ENCODE measurements at places on chromosomes 1 and 21.

DNA sequence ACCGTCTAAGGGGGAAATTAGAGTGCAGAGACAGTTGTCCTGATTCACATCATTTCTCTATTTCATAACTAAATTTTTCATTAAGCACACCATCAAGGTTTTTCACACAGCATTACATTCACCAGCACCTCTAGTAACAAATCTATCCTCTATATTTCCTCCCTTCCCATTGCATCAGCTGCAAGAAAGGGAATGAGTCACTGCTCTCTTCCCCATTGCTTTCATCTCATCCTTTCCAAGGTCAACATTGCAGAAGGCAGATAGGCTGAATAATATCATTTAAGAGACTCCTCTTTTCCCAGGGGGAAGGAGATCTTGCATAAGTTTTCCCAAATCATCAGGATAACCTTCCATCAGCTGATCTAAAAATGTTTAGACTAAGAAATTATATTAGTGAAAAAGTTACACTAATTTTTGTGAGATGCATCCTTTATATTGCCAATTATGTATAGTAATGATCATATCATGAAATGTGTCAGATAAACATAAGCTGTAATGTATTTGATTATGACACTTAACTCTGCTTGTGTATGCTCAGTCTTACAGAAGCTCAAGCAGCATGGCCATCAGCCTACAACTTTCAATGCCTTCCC lies 4.3 kb downstream of the INTS7 start:
- DNase-seq: no peak

- DNase-seq: no peak
Measured at GRCh38 chr1:18612073-18612472, 18.6 kb upstream of the PAX7 start.

- no peak for DNase-seq
Measured at GRCh38 chr1:28913786-28914227, 562 bp upstream of the EPB41 start.

GRCh38 chr21:42632771-42633690 lies 20.4 kb upstream of the PDE9A start:
- no peak for DNase-seq

- DNase-seq: no peak
Measured at GRCh38 chr1:53651356-53651755, 87.6 kb downstream of the GLIS1 start.

GRCh38 chr1:164765992-164766720 lies 207.2 kb downstream of the PBX1 start:
- no peak for DNase-seq

DNA sequence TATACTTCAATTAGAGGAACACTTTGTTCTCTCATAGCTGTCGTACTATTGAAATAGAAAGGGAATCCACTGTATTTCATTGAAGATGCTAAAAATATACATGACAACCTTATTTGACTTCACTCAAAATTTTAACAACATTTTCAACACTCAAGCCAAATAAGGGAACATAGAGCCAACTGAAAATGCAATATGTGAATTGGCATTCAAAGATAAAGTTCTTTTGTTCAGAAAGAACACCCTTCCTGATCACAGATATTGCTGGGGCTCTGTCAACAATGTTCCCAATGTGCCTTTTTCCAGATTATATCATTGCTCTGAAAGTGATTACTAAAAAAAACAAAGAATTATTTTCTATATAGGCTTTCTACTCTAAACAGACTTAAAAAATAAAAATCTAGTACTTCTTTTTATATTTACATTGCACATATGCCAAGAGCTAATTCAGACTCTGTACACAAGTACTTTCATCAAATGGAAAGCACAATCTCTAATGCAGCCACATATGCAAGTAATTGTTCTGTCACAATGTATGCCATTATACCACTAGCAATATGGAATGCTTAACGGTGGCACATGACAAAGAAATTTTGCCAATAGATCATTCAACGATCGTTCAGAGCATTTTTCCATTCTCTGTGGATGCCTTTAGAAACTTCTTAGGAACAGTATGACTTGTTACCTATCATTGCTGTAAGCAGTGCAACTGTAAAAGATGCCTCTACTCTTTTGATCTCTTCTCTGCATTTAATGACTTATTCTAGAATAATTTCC lies 171.0 kb downstream of the EIF4G3 start:
- no peak for DNase-seq

GRCh38 chr1:198304431-198304830 lies 147.6 kb downstream of the NEK7 start:
- DNase-seq: no peak

DNA sequence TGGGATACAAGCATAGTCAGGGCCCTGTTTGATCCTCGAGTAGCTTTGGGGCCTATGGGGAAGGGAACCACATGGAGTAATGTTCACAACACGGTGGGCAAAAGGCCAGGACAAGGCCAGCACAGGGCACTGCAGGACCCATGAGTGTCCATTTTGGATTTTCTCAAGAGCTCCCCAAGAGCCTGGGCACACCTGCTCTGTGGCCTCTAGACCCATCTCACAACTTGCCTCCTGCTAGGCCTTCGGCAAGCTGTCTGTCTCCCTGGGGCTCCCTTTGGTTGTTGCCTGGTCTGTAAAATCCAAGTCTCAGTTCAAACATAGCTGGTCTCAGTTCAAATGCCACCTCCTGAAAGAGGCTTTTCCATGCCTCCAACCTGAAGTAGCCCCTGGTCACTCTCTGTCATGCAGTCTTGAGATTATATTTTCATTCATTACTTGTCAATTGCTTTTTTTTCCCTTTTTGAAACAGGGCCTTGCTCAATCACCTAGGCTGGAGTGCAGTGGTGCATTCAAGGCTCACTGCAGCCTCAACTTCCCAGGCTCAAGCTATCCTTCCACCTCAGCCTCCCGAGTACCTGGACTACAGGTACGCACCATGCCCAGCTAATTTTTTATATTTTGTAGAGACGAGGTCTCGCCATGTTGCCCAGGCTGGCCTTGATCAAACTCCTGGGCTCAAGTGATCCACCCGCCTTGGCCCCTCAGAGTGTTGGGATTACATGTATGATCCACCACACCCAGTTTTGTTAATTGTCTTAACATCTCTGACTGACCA lies 107.4 kb downstream of the MATN1 start:
- DNase-seq: no peak

GRCh38 chr1:84202126-84202525 lies 58.1 kb downstream of the PRKACB start:
- DNase-seq: no peak

All from stimulated activated CD4-positive, alpha-beta T cell treated with anti-CD3 and anti-CD28 coated beads, Interleukin-2, amount 100 ng/mL, for 4 hours (primary cell).